ENCODE measurements at places on chromosomes 6 and 20. TPM values are rescaled to one million over a fixed set of nuclear protein-coding genes. Genes with fewer than 3 reads are reported as not detected.

The LST1 gene
- 0.20 TPM for total RNA-seq

The TRIM38 gene
- total RNA-seq, result 5.4 TPM

The ITPA gene
- total RNA-seq, result 65.4 TPM

The RAMACL gene
- total RNA-seq, result 0.20 TPM

The C6orf163 gene
- total RNA-seq, result 0.74 TPM
